ENCODE measurements at places on chromosomes 4 and X.

GRCh38 chr4:94419956-94420355 lies 31.8 kb upstream of the PDLIM5 start:
- H3K27ac ChIP-seq, result peak overlapping the region; percentile 5
- no peaks in the 10 kb centered on the region for H3K27me3 ChIP-seq
- peaks cover 14% of the 10 kb centered on the region for H3K4me1 ChIP-seq
- H3K4me3 ChIP-seq, result no peak overlapping the region
- no peaks in the 10 kb centered on the region for H3K36me3 ChIP-seq

- no peaks in the 10 kb centered on the region for H3K27me3 ChIP-seq
- H3K4me1 ChIP-seq, result peaks cover 14% of the 10 kb centered on the region
- no peaks in the 10 kb centered on the region for H3K36me3 ChIP-seq
- no peak overlapping the region for H3K27ac ChIP-seq
- H3K4me3 ChIP-seq, result no peak overlapping the region
- no peak for DNase-seq
These were observed 69.4 kb upstream of the GPR78 start for GRCh38 chr4:8510611-8511285.

- H3K4me1 ChIP-seq, result no peaks in the 10 kb centered on the region
- no peak for DNase-seq
- no peak overlapping the region for H3K4me3 ChIP-seq
- H3K27me3 ChIP-seq, result no peaks in the 10 kb centered on the region
- no peaks in the 10 kb centered on the region for H3K36me3 ChIP-seq
These were observed 35.7 kb downstream of the CRMP1 start for GRCh38 chr4:5857199-5857598.

GRCh38 chr4:2825740-2826139 lies 17.9 kb upstream of the ADD1 start:
- no peak overlapping the region for H3K27ac ChIP-seq
- no peaks in the 10 kb centered on the region for H3K4me1 ChIP-seq
- H3K27me3 ChIP-seq, result no peaks in the 10 kb centered on the region
